Neuronal stem cell (in vitro differentiated cells): ENCODE measurements at places on chromosomes 13 and 19.

GRCh38 chr13:99279637-99280036, 21.5 kb upstream of the GPR18 start:
- no peak for DNase-seq

GRCh38 chr13:53200498-53201453, 172.2 kb downstream of the OLFM4 start:
- DNase-seq = peak; percentile 84

- DNase-seq = peak; percentile 73
These were observed at the start of gene CYTH2 for GRCh38 chr19:48469289-48469881. TSS of gene CYTH2 (plus strand) at chr19:48469369. CDS start at chr19:48469508, 139 bp downstream.

- DNase-seq = peak; percentile 65
These were observed 33.7 kb downstream of the VSTM1 start for GRCh38 chr19:54029930-54030490.

DNA sequence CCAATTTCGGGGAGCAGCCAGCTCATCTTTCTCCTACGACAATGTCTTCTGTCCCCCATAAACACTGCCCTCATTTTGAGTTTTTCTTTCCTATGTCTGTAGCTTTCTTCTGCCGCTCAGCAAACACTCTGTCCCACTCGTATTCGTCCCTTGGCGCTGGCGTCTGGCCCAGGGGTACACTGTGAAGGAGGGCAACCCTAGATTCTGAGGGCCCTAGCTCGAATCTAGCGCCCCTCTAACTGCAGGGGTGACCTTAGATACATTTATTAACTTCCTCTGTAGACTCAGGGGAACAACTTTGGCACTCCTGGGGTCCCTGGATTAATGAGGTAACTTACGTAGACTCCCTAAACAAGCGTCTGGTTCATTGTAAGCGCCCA, 677 bp upstream of the LRCH1 start:
- no peak for DNase-seq

GRCh38 chr13:98466634-98467236, 110.2 kb downstream of the STK24 start:
- DNase-seq = no peak

GRCh38 chr19:38355728-38356725, 18.3 kb upstream of the PSMD8 start:
- DNase-seq = no peak

GRCh38 chr19:40282920-40283319, 2.2 kb downstream of the AKT2 start:
- no peak for DNase-seq

DNA sequence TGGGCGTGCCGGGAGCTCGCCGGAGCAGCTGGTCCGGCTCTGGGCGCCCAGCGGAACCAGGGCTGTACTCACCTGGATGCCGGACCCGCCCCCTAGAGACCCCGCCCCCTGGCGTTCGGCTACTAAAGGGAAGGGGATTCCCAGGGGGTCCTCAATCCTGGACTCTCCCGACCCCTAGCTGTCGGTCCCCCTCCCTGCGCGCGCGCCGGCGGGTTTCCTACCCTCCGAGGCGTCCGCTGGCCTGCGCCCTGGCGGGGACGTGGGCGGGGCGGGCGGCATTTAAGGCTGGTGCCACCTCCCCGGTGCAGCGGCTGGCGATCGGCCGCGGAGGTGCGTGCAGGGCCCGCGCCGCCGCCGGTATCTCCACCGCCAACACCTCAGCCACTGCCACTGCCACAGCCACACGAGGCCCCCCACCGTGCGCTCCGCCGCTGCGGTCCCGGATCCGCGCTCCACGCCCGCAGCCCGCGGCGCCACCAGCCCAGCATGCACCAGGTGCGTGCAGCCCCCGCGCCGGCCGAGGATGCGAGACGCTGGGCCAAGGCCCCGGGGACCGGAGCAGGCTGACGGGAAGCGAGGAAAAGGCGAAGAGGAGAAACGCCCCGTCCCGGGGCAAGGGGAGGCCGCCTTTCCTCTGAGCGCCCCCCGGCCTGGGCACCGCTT, at the start of gene ATP12A:
Gene ATP12A, plus strand, starts transcription at position 151 of the 663 bp plus-strand sequence. Its CDS starts 336 bp downstream, at position 487.
- DNase-seq = peak; percentile 46

DNA sequence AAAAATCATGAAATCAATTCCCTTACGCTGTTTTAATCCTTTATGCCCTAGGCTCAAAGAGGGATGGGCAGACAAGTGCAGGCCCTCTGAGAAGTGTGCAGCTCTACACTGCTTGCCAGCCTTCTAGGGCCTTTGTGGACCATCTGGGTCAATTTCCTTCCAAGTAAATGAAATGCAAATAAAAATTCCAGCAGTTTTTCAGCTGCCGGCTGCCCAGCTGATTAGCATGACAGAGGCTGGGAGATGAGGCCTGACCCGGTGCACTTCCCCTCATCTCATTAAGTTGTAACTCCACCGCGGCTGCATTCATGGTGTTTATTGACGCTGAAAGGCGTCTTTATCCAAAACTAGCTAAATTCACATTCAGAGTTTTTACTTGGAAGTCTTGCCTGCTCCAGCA, 47.5 kb upstream of the GSX1 start:
- DNase-seq = peak; percentile 77

DNA sequence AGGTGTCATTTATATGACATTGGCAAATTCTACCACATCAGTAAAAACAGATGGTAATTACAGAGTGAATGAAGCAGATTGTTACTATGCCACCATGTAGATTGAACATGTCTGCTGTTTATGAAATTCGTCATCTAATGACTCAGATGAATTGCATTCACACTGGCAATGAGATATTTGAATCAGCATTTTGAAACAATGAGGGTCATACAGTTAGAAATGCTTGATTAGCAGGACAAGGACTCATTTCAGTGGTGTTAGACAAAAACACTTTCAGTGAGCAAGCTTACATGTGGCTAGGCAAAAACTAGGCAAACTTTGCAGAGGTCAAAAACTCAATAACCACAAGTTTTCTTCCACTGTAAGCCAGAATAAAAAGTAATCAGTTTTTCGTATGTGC, 1165.0 kb downstream of the SLITRK1 start:
- no peak for DNase-seq

- no peak for DNase-seq
These were observed 30.2 kb upstream of the TFDP1 start for GRCh38 chr13:113554333-113554700.
